ENCODE measurements at places on chromosomes 5 and 9. TPM values are rescaled to one million over a fixed set of nuclear protein-coding genes. Genes with fewer than 3 reads are reported as not detected.

KCNMB1 gene
- not detected for total RNA-seq

GNA14 gene
- total RNA-seq, result 3.4 TPM

- no peak for DNase-seq
Observed at GRCh38 chr9:13143281-13143680, 136.2 kb downstream of the MPDZ start.

DNA sequence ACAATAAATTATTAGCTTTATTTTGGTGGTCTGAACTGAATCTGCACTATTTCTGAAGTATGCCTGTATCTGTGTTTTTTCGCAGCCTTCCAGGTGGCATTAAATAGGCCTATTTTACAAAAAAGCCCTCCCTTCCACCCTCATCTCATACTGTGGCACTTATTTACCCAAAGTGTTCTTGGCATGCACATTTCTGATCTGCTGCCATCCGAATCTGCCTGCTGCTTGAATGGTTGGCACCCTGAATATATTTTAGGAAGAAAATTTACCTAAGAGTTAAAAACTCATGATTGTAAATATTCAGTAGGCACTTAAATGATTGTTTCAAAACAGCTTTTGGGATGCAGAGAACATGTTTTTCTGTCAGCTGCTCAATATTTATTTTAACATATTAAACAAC, 150.1 kb downstream of the SLC28A3 start:
- DNase-seq, result no peak

- DNase-seq, result no peak
Observed at GRCh38 chr9:4762886-4763541, 22.0 kb upstream of the AK3 start.
